ENCODE measurements at places on chromosomes 5 and 9. TPM values are rescaled to one million over a fixed set of nuclear protein-coding genes. Genes with fewer than 3 reads are reported as not detected.

Gene ZDHHC11B
- total RNA-seq = not detected

Gene GPR150
- total RNA-seq = not detected

Gene GARNL3
- total RNA-seq = 0.57 TPM

Gene ANKRD55
- total RNA-seq = not detected

Gene CNTFR
- total RNA-seq = not detected

Gene ROR2
- total RNA-seq = 0.20 TPM

Gene RPL35
- total RNA-seq = 3,004 TPM

Gene C5orf58
- total RNA-seq = not detected

Gene S1PR3
- 38.7 TPM for total RNA-seq

Gene MSMP
- not detected for total RNA-seq

Gene FRMPD1
- not detected for total RNA-seq

Gene PDE4D
- total RNA-seq = 1.6 TPM

Gene TEK
- total RNA-seq = 0.07 TPM

Gene C5orf63
- 2.5 TPM for total RNA-seq

Gene LHFPL2
- 15.3 TPM for total RNA-seq

Gene ACTL7B
- total RNA-seq = not detected

Gene NUDT12
- total RNA-seq = 10.8 TPM

Gene SPATA31A3
- not detected for total RNA-seq
